ENCODE measurements at places on chromosomes 2 and 18. TPM values are rescaled to one million over a fixed set of nuclear protein-coding genes. Genes with fewer than 3 reads are reported as not detected.

Gene RTP5
- total RNA-seq, result not detected

Gene TEKT4
- 0.31 TPM for total RNA-seq

Gene INHBB
- total RNA-seq, result 8.2 TPM

Gene HNMT
- 23.3 TPM for total RNA-seq

Gene PRKAG3
- total RNA-seq, result not detected

Gene STARD6
- not detected for total RNA-seq

- no peaks in the 10 kb centered on the region for H3K36me3 ChIP-seq
- peaks cover 9% of the 10 kb centered on the region for H3K4me1 ChIP-seq
- H3K4me3 ChIP-seq, result no peak overlapping the region
- no peaks in the 10 kb centered on the region for H3K27me3 ChIP-seq
- peak; percentile 50 for DNase-seq
- peak overlapping the region; percentile 56 for H3K27ac ChIP-seq
Measured at GRCh38 chr18:77111951-77112746, 20.4 kb downstream of the MBP start.

DNA sequence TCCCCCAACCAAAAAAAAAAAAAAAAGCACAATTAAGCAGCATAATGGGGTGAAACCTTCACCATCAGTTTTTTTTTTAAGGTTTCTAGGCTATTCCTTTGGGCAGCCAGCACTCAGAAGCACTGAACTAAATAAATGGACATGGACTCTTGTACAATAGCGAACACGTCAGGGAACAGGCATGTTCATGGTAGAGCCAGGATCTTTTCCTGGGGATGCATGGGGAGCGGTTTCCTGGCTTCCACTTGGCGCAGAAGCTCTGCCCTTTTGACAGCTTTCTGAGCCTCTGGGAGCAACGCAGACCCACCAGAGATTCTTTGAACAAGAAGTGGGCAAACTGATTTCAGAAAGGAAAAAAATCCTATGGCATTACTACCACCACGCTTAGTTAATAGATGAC is 35.0 kb downstream of the ALPK2 start:
- no peaks in the 10 kb centered on the region for H3K36me3 ChIP-seq
- no peak for DNase-seq
- H3K27me3 ChIP-seq, result no peaks in the 10 kb centered on the region
- H3K4me3 ChIP-seq, result no peak overlapping the region
- H3K27ac ChIP-seq, result no peak overlapping the region
- H3K4me1 ChIP-seq, result no peaks in the 10 kb centered on the region

DNA sequence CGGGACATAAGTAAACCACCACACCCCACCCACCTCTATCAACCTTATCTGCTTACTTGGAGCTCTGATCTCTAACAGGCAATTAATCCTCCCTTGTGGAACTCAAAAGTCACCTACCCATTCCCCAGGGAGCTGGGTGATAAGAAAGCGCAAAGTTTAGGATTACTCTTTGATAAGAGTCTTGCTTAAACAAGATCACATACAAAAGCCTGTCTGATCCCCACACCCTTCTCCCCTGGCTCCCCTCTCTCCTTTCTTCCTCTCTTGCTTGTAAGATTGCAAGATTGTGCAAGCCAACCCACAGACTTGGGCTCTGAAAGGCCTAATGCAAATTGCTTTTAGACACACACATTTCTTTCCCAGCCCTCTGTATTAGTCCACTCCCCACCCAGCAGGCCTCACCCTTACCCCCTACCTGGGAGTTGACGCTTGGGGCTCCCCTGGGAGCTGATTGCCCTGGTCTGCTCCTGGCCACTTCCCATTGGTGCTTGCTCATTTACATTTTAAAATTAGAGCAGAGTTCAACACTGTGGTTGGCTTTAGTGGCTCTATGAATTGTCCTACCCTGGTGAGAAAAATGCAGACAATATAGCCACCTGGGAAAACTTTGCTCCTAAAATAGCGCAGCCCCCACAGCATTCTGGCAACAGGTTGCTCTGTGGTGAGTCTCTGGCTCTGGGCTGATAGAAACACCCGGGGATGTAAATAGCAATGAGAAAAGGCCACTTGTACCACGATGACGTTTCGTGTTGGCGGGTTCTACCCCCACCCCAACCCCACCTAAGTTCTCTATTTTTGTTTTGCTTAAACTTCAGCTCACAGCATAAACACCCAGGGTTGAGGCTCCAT is 92.8 kb upstream of the MSH2 start:
- no peaks in the 10 kb centered on the region for H3K36me3 ChIP-seq
- no peak overlapping the region for H3K27ac ChIP-seq
- no peaks in the 10 kb centered on the region for H3K27me3 ChIP-seq
- H3K4me3 ChIP-seq, result no peak overlapping the region
- DNase-seq, result no peak

DNA sequence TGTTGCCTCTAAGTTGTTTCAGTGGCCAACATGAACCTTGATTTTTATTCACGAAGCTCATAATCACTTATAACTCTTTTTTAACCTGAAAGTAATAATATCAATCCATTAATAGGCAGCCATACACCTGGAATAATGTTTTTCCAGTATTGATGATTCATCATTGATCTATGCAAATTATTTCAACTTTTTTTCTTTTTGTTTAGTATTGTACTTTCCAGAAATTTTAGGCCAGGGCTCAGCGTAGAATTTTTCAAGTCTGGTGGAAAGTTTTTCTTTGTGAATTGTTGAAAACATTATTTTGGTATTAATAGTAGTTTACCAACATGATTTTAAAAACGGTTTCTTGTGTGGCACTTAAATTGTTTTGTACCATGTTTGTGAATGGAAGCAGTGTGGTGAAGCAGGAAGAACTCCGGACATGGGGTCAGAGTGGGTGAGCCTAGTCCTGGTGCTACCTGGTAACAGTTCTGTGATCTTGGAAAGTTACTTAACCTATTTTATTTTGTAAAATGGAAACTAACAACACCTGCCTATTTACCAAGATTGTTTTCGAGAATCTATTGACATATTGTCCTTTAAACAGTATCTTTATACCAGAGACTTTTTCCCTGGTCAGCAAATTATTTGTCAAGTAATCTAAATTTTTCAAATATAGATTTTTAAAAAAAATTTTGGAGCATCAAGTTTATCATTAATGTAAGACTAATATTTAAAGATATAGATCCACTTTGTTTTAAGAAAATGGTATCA is 2.3 kb downstream of the INSIG2 start:
- no peaks in the 10 kb centered on the region for H3K27me3 ChIP-seq
- H3K4me3 ChIP-seq, result no peak overlapping the region
- DNase-seq, result no peak
- no peak overlapping the region for H3K27ac ChIP-seq

DNA sequence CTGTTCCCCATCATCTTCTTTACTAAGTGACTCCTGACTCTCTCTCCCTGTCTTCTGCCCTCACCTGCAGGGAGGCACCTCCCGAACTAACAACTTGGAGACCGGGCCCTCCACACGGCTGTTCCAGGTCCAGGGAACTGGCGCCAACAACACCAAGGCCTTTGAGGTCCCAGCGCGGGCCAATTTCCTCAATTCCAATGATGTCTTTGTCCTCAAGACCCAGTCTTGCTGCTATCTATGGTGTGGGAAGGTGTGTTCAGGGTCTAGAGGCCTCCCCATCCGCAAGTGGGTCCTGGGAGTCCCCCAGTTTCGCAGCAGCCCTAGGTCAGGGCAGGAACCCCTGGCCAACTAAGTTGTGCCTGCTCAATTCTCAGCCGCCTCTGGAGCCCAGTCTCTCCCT is 15.5 kb downstream of the VIL1 start:
- no peaks in the 10 kb centered on the region for H3K27me3 ChIP-seq
- H3K36me3 ChIP-seq, result no peaks in the 10 kb centered on the region
- H3K27ac ChIP-seq, result no peak overlapping the region
- H3K4me1 ChIP-seq, result no peaks in the 10 kb centered on the region
- no peak for DNase-seq

DNA sequence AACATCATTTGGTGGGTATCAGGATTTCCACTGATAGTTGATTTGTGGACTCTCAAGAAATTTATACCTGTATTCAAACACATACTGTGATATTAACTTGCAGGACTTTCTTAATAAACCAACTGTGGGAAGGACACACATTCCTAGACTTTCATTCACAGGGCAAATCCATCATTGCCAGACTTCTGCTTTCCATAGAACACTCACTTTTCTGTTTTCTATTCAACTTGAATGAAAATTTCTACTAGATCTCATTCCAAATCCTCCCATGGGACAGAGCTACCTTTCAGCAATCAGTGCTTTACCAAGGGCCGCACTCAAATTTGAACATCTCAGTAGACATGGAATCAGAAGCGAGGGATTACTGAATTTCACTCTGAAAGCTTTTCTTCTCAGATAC is 612.5 kb downstream of the IRS1 start:
- H3K4me1 ChIP-seq, result peaks cover 6% of the 10 kb centered on the region
- H3K27me3 ChIP-seq, result no peaks in the 10 kb centered on the region
- DNase-seq, result no peak
- H3K4me3 ChIP-seq, result no peak overlapping the region
- no peak overlapping the region for H3K27ac ChIP-seq
- no peaks in the 10 kb centered on the region for H3K36me3 ChIP-seq

DNA sequence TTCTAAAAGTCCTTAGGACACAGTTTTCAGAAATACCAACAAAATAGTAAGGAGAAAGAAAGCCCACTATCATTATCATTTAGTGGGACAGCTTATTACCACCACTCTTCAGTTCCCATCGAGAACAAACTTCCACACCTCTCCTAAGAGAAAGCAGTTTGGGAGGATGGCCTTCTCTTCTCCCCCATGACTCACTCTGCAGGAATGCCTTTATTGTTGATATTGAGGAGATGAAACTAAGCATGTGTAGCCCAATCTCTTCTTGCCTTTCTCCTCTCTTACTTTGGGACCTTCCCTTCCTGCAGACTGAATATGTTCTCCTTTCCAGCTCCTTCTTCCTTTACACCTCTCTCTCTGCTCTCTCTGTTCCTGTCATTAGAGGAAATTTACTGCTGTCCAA is 30.0 kb upstream of the ERMN start:
- no peaks in the 10 kb centered on the region for H3K27me3 ChIP-seq
- H3K4me1 ChIP-seq, result no peaks in the 10 kb centered on the region
- no peak for DNase-seq
- H3K4me3 ChIP-seq, result no peak overlapping the region
- H3K27ac ChIP-seq, result no peak overlapping the region

DNA sequence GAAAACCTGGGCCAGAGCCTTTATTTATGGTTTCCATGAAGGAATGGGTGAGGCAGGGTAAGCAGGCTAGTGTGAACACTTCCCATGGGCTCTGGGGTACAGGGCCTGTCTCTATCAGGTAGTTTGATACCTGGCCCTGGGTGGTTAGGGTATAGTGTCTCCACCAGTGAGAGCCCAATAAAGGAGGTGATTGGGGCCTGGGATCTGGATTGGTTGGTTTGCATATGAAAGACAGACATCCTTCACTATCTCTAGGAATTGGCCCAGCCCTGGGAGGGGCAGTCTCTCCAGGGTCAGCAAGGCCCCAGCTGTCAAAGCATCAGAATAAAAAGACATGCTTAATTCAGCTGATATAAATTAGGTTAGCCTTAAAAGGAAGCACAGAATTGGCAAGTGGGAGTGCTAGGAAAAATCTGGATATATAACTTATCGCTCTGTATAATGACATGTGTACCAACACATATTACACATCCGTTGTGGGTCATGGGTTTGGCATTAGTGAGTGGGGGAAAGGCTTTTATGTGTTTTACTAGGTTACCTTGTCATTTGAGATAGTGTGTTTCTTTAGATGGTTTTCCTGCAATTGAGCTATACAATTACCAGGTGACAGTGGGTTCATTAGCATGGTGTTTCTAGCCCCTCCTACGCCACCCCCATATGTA is 18.5 kb upstream of the TMEM178A start:
- H3K4me1 ChIP-seq, result peaks cover 3% of the 10 kb centered on the region
- no peaks in the 10 kb centered on the region for H3K36me3 ChIP-seq
- H3K4me3 ChIP-seq, result no peak overlapping the region
- DNase-seq, result no peak

- no peak overlapping the region for H3K27ac ChIP-seq
- no peak for DNase-seq
- H3K4me1 ChIP-seq, result no peaks in the 10 kb centered on the region
- no peaks in the 10 kb centered on the region for H3K27me3 ChIP-seq
- H3K36me3 ChIP-seq, result no peaks in the 10 kb centered on the region
Measured at GRCh38 chr18:75752740-75753263, 325.3 kb upstream of the SMIM21 start.

DNA sequence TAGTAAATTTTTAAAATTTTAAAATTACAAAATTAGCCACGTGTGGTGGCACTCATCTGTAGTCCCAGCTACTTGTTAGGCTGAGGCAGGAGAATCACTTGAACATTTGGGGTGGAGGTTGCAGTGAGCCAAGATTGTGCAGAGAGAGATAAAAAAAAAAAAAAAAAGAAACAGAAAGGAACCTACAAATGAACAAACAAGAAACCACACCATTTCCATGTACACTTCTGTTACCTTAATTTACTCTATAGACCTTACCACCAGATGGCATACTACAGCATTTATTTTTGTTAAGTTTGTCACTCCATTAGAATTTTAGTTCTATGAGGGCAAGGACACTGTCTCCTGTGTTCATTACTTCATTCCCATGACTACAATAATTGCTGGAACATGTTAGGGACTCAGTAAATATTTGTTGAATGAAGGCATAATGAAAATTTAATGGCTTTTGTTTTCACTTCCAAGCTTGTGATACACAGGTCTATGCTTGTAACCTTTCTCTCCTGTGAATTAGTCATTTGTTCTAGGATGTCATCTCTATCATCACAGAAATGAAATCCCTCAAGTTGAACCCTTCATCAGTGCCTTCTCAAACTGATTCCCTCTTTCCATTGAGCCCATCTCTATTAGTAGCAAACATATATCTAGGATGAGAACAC is 76.0 kb downstream of the ARHGAP15 start:
- no peak overlapping the region for H3K4me3 ChIP-seq
- DNase-seq, result no peak
- no peaks in the 10 kb centered on the region for H3K4me1 ChIP-seq
- no peak overlapping the region for H3K27ac ChIP-seq

DNA sequence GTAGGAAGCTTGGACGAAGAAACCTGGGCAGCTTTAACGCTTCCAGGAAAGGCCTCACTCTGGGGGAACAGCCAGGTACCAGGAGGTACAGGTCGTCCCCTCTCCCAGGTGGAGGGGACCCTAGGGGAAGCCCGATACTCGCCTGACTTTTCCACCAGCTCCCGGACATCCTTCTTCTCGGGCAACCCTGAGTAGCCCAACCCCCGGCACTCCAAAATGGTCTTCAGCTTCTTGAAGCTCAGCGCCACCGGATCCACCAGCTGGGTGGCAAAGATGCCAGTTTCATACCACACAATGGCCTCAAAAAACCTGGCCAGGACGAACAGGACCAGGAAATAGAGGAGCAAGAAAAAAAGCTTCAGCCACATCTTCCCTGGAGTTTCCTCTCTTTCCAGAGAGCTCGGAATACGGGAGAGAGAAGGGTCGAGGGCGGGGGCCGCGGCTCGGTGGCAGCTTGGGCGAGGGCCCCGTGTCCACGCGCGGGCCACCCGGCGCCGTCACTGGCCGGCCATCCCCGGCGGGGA is 1.1 kb downstream of the RNF103 start:
- H3K36me3 ChIP-seq, result no peaks in the 10 kb centered on the region
- peaks cover 35% of the 10 kb centered on the region for H3K4me1 ChIP-seq
- DNase-seq, result peak; percentile 43
- H3K4me3 ChIP-seq, result peak overlapping the region; percentile 58
